Activated naive CD8-positive, alpha-beta T cell treated with anti-CD3 and anti-CD28 coated beads, Interleukin-2, amount 50 U/mL, for 24 hours (primary cell): ENCODE measurements at places on chromosomes 11 and 22.

DNA sequence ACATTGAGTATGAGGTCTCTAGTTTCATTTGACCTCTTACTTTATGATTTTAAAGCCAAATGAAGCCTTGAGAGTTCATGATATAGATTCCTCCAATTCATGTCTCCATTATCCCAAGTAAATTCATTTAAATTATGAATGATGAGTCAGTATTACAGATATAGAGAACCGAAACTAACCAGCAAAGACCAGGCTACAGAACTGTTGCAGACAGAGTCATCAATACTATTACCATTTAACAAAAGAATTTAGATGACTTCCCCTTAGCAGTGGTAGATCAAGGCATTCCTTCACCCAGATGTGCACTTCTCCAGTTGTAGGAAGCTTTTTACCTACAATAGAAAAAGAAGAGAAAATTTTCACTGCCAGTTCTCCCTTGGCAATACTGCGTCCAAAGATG, 11.8 kb upstream of the CCDC89 start:
- peaks cover 25% of the 10 kb centered on the region for H3K4me1 ChIP-seq
- H3K36me3 ChIP-seq, result no peaks in the 10 kb centered on the region
- H3K27ac ChIP-seq, result no peak overlapping the region
- no peak for DNase-seq
- no peak overlapping the region for H3K4me3 ChIP-seq

DNA sequence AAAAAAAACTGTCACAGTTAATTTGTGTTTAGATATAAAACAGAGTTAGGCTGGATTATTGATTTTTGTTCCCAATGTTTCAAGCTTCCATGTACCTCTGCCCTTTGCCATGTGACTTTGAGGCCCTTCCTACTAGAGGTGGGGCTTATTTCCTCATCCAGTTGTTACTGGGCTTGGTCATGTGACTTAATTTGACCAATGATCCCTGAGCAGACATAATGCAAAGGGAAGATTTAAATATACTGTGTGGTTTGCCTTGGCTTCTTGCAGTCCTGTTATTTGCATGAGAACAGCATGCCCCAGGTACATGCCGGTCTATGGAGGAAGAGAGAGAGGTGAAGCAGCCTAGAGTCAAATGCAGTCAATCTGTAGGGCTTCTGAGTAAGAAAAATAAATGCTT, 347.0 kb downstream of the MIAT start:
- DNase-seq, result no peak
- peaks cover 8% of the 10 kb centered on the region for H3K27me3 ChIP-seq
- no peak overlapping the region for H3K27ac ChIP-seq
- no peaks in the 10 kb centered on the region for H3K36me3 ChIP-seq
- no peaks in the 10 kb centered on the region for H3K4me1 ChIP-seq

- H3K4me1 ChIP-seq, result peaks cover 76% of the 10 kb centered on the region
- H3K4me3 ChIP-seq, result peak overlapping the region; percentile 85
- peak overlapping the region; percentile 93 for H3K27ac ChIP-seq
These were observed 737 bp downstream of the RBM4 start for GRCh38 chr11:66639066-66639813.

DNA sequence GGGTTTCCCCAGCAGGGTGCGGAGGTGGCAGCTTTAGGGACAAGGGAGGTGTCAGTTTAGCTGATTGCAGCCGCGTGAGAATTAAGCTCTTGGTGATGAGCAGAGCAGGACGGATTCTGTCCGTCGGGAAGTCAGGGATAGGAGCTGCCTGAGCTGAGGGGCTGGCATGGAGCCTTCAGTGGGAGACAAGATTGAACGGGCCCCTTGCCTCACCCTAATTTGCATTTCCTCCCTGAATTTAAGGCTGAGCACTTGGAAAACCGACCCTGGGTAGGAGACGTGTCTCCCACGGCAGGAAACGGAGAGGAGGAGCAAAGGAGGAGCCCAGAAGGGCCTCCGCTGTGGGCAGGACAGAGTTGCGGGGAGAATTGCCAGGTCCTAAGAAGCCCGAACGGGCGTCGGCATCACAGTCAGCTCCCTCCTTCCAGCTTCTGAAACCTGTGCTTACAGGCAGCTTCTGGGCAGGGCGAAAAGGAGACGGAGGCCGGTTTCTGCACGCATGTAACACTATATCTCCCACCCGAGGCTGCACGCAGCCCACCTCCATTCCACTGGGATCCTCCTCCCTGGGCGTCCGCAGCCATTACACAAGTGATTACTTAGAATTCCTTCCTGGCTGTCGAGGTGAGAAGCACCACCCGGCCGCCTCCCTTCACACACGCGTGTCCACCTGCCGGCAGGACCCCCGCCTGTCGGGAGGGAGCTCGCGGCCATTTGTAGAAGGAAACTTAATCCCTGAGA, 345.8 kb downstream of the BRD1 start:
- no peak overlapping the region for H3K27ac ChIP-seq
- H3K27me3 ChIP-seq, result peaks cover 10% of the 10 kb centered on the region
- DNase-seq, result no peak
- no peak overlapping the region for H3K4me3 ChIP-seq
